Stimulated activated CD8-positive, alpha-beta memory T cell treated with anti-CD3 and anti-CD28 coated beads, Interleukin-15, amount 100 ng/mL, for 1 hour (primary cell): ENCODE measurements at places on chromosomes 11 and 22.

DNA sequence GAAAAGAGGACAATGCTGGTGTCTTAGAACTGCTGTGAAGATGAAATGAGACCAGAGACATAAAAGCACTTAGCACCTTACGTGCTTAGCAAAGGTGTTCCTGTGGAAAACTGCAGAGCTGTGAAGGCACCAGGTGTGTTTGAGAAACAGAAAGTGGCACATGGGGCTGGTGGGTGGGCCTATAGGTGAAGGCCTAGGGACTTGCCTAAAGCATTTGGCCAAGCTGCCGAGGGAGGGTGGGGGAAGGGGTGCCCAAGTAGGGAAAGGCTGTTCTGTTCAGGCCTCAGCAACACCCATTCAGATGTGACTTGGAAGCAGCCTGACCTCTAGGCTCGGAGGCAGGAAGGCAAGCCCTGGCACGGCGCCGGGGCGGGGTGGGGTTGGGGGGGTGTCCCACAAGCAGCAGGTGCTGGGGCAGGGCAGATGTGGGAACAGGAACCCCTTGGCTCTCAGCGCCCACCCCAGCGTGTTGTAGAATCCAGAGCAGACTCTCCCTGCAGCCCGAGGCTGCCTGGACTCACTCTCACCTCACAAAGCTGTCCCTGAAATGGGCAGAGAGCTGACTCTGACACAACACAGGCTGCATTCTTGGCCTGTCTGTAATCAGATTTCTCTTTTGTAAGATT lies 366.7 kb upstream of the NARS2 start:
- no peak for DNase-seq

- DNase-seq, result no peak
These were observed 1.6 kb downstream of the NCAM1 start for GRCh38 chr11:112962579-112963367.

DNA sequence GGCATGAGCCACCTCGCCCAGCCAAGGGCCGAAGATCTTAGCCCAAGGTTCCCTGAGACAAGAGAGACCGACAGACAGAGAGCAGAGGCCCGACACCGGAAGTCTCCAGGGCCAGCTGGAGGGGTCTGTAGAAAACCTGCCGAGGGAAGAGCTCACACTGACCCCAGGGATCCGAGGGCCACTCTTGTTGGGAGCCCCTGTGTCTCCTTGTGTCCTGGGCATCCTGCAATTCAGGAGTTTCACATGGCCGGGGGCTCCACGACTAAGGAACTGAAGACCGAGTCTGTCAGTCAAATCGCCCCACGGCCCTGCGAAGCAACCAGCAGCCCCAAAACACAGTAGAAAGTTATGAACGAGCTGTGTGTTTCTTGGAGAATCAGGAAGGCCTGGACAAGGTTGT lies 1482.0 kb downstream of the BRD1 start:
- DNase-seq, result no peak

DNA sequence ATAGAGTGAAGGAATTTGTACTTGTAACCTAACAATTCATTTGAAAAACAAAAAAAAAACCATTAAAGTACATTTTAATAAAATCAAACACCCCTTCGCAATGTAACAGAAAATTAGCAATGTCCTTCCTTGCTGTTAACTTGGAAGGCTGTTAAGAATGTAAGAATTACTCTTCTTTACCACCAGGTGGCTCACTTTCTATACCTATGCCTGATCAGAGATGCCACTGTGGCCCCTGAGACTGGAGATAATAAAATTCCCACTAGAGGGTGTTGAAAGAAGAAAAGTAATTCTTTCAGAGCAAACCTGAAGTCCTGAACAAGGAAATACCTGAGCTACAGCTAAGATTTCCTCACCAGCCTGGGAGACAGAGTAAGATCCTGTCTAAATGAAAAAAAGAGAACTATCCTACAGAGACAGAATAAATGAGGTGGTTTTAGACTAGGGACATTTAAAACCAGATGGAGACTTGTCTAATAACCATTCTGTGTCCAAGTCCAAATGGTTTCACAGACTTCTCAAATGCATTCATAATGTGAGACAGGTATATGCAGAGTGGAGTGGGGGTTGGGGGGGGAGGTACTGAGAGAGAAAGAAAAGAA lies 1089.3 kb downstream of the FAM181B start:
- DNase-seq, result no peak

- no peak for DNase-seq
These were observed 60.0 kb downstream of the OR10A6 start for GRCh38 chr11:7871056-7871455.

GRCh38 chr22:49408102-49408836 lies 419.4 kb downstream of the BRD1 start:
- no peak for DNase-seq

DNA sequence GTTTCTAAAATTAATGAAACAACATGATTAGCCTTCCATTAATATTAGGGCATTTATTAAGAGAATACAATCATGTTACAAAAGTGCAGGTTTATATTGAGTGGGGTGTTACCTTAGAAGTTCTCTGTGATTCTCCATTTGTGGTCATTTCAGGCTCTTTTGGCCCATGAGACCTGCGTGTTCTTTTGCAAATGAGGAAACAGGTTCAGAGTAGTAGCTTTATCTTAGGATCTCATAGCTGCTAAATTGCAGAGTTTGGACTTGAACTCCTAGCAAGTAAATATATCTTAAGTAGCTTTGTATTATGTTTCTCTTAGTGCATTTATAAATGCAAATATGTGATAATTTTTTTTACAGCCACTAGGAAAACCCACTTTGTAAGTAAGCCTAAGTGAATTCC lies 18.3 kb downstream of the FAR1 start:
- no peak for DNase-seq

GRCh38 chr11:43145653-43146052 lies 166.1 kb upstream of the API5 start:
- DNase-seq, result no peak

DNA sequence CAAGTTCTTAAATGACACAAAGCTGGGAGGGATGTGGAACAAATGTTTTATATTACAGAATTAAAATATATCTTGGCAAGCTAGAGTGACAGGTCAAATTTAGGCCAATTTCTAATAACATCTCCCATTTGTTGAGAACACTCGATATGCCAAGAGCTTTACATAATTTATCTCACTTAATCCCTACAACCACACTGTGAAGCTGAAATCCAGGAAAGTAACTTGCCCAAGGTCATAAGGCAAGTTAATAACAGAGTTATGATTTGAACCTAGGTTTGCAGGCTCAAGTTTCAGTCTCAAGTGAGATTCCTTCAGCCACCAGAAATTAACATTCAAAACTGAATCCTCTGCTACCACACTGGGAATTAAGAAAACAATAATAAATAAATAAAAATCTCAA lies 38.3 kb downstream of the RAB30 start:
- DNase-seq, result no peak

GRCh38 chr11:128779036-128779435 lies 85.2 kb downstream of the FLI1 start:
- no peak for DNase-seq

GRCh38 chr22:24592058-24592850 lies 619 bp downstream of the LRRC75B start:
- no peak for DNase-seq

GRCh38 chr11:38538866-38539680 lies 1941.0 kb upstream of the RAG2 start:
- no peak for DNase-seq

- DNase-seq, result no peak
These were observed 651.3 kb upstream of the KIRREL3 start for GRCh38 chr11:127651888-127652221.

- DNase-seq, result no peak
These were observed 29.9 kb upstream of the MTCH2 start for GRCh38 chr11:47672283-47672730.

DNA sequence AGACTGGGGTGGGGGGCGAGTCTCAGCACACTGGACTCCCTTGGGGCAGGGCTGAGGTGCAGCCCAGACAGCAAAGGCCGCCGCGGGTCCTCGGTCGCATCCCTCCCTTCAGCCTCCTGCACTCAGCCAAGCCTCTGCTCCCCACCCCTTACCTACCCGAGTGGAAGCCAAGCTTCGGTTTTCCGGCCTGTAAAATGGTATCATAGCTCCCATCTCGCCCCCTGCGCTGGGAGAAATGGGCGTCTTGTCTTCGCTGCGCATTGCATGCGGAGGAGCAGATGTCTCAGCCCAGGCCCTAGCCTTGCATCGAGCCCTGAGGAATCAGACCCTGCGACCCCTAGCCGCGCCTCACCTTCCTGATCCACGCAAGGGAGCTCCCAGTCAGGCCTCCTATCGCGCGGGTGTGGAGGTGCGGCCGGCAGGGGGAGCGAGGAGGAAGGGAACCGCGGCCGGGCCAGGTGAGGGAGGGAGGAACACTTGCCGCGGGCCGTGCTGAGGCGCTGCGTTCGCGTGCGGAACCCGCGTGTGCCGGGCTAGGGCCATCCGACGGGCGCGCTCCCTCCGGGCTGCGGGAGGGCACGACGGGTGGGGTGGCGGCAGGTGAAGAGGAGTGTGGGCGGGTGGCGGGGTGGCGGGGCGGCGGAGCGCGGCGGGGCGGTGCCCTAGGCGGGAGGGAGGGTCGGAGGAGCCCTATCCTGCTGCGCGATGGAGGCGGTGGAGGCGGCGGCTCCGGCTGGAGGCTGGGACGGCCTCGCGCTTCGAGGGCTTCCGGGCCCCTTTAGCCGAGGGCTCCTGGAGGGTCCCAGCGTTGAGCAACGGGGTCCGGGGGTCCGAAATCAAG lies 4.1 kb upstream of the TBX1 start:
- peak; percentile 42 for DNase-seq

DNA sequence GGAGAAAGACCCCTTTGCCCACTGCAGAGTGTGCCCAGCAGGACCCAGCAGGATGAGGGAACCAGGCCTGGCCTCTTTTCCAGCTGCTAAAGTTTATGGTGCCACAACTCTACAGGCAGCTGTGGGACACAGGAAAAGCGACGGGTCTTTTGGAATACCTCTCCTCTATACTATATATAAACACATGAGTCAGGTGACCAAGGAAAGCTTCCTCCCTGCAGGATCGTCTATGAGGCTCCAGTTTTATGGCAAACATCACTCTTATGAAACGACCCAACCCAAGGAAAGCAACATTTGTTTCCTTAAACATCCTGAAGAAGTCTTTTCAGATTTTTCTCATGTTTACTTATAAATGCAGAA lies 102.8 kb upstream of the AKIP1 start:
- DNase-seq, result no peak

GRCh38 chr22:45105281-45105702 lies 58.4 kb upstream of the NUP50 start:
- DNase-seq, result no peak

- DNase-seq, result no peak
These were observed 273.3 kb downstream of the BUD13 start for GRCh38 chr11:116499396-116500003.

GRCh38 chr11:48017105-48017830 lies 36.9 kb downstream of the PTPRJ start:
- no peak for DNase-seq

GRCh38 chr11:117933930-117934329 lies 4.7 kb upstream of the TMPRSS13 start:
- no peak for DNase-seq

DNA sequence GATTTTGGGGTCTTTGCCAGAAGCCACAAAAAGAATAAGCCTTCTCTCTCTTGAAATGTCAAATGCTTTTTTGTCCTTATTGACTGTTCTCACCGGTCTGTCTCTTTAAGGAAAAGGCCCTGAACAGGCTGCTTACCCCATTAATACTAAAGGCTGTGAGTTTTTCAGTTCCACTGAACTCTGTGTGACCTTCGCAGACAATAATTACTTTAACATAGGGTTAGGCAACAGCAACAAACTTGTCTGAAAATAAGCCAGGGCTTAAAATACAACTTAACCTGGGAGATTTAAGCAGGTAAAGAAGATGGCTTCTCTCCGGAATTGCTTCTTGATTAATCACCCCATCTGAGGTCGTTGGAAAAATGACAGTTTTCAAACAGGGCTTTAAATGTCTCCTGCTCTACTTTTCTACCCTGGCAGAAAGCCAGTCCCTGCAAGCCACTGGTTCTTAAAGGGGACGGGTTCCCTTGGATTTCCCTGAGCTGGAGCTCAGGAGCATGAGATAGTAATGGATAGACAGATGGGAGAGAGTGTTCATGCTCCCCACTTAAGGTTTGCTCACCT lies 69.4 kb downstream of the ARL14EP start:
- no peak for DNase-seq

DNA sequence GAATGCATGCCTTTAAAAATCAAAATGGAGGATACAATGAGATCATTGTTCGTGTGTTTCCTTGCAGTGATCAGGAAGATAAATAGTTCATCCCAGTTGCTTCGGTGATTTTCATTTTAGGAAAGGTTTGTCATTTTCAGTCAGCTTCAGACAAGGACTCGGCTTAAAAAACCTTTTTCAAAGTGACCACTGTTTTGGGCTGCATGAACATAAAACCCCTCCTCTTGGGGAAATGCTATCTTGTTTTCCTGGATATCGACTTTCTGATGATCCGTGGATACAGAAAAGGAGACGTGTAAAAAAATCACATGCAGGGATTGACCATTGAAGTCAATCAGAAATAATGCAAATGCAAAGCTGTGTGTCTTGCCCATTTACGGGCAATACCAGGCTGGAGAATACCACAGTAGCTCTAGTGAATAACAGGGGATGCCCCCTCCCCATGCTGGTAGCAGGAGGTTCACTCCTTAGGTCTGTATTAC lies 146.8 kb downstream of the MAML2 start:
- DNase-seq, result no peak

- no peak for DNase-seq
These were observed 102.6 kb downstream of the SNX19 start for GRCh38 chr11:130813638-130814037.

DNA sequence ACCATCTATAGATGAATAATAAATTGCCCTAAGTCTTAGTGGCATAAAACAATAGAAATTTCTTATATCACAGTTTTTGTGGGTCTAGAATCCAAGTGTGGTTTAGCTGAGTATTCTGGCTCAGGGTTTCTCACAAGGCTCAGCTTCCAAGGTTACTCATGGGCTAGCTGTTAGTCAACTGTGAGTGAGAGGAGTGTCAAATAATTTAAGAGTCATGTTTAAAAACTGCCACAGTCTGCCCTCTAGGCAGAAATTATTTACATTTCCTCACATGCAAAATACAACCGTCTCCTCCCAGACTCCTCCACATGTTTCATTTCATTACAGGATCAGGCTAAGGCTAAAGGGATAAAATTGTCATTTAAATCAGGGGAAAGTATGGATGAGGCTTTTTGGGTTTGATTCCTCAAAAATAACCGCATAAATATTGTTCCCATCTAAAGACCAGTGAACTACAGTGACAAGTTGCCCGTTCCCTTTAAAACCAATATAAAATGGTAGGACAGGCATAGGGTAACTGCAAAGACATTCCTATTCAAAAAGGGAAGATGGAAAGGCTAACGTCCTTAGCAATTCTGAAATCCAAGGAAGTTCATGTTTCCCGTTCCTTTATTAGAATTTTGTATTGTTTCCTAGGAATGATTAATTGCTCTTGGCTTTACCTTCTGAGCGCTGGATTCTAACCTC lies 324.3 kb downstream of the DYNC2H1 start:
- no peak for DNase-seq

GRCh38 chr22:49566693-49567092 lies 261.0 kb downstream of the BRD1 start:
- DNase-seq, result no peak

DNA sequence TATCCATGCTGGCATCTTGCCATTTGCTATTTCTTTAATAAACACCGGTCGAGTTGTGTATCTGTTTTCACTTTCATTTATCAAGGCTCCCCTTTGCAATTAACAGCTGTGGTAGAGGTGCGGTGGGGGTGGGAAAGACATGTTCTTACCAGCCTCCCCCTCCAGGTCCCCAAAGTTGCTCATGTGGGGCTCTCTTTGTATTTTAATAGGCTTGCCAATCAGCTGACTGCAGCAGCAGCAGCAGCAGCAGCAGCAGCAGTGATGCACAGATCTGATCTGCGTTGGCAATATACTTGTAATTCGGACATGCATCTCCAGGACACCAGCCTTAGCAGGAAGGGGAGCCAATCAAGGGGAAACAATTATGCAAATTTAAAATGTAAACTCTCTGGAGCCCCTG lies 40.3 kb upstream of the E2F8 start:
- DNase-seq, result no peak
